Effector CD8-positive, alpha-beta T cell (primary cell): ENCODE measurements at places on chromosomes 2 and 18.

DNA sequence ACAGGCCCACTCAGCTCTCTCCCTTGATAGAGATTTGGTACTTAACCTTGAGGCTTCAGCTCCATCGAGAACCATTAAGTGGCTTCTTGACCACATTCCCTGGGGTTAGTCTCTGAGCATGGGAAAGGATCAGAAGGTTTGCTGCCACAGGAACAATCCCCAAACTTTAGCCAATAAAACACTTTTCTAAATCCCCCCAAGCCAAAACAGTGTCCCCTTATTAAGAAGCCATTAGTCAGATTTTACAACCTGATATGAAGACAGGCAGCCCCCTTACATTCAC lies 37.7 kb upstream of the SLC8A1 start:
- DNase-seq: no peak

- DNase-seq: no peak
These were observed 24.7 kb upstream of the EPG5 start for GRCh38 chr18:45991788-45992187.

DNA sequence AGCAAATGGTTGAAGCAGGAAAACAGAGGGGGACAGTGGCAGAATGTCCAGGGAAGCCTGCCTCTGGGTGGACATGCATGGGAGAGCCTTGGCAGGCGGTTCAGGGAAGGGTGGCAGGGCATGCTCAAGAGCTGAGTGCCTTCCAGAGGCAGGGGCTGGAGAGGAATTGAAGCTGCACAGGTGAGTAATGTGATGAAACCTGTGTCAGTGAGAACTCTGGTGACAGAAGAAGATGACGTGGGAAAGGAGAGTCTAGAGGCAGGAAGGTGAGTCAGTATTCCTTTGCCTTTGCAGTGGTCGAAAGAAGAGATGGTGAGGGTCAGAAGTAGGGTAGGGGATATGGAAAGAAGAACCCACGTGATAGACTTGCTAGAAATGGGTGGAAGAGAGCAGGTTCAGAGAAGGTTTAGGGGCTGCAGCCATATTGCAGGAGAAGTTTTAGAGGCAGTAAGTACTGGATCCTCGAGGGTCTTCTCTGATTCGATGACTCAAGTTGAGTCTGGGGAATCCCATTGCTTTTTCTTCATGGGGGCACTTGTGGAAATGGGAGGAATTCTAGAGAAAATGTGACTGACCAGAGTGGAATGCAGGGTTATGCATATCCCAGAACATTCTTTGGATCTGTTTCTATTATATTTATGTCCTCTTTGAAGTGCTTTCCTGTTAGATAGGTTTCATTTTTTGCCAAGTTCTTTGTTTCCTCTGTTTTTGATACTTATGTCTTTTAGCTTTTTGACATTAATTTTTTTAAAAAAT lies 37.4 kb downstream of the TMEM87B start:
- DNase-seq: no peak

DNA sequence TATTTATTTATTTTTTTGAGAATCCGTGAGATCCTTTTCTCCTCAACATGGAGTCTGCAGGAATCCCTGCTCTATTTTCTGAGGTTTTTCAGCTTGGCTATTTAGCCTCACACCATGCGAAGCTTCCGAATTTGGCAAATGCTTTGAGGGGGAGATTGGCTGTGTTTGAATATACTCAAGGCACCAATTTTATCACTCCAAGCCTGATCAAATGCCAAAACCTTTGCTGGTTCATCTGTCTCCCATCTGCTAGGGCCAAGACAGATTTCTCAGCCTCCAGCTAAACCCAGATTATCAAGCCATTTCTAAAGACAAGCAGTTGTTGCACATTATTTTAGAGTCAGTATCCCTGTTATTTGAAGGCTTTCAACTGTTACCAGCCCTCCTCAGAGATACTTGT lies 295.7 kb downstream of the XIRP2 start:
- no peak for DNase-seq

DNA sequence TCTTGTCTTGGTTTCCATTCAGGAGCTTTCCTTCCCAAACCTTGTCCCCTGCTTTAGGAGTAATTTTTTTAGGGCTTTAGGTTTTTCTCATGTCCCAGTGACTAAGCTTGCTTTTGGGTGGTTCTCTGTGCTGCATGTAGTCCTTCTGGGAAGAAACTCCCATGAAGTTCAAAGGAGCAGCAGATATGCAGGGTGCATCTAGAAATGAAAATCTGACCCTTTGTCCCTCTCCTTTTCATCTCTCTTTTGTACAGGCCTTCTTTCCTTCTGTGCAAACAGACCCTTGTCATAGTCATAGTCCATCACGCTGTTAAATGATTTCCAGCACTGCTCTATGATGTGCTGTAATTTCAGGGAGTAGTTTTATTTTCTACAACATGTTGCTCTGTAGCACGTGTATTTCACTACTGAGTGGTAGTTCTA lies 20.4 kb downstream of the FMNL2 start:
- no peak for DNase-seq

DNA sequence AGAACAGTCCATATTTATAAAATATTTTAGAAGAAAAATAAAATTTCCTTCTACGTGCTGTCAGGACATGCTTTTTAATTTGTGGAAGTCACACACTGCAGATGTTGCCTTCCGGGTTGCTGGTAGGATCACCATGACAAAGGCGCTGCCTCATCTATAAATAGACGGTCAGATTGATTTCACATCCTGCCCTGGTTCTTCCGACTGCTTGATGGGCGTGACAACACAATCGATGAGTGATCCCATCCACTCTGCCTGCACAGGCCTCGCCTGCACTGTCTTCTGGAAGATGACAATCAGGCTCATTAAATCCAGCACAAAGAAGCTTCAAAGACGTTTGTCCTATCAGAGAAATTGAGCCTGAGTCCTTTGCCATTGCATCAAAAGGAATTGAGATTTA lies 318.9 kb upstream of the TRIB2 start:
- DNase-seq: no peak

- no peak for DNase-seq
These were observed 7.9 kb downstream of the CABLES1 start for GRCh38 chr18:23143016-23143814.

- DNase-seq: no peak
These were observed 10.4 kb downstream of the FOXI3 start for GRCh38 chr2:88442061-88442460.

DNA sequence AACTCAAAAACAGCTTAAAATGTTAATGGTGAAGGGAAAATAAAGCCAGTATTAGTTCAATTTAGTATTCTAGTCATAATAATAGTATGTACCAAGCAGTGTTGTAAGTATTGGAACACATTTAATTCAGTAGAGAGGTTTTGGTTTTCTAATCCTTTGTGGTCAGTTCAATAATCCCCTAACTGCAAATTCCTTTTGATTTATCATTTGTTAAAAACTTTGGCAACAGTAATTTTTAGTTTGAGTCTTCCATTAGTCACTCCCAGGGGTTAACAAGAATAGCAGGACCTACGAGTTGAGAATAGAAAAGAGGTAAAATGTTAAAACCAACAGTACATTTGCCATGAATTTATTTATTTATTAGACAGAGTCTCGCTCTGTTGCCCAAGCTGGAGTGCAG lies 10.7 kb downstream of the MRPL44 start:
- DNase-seq: no peak
